HFFc6 (cell line): ENCODE measurements at places on chromosomes 11 and 22. TPM values are rescaled to one million over a fixed set of nuclear protein-coding genes. Genes with fewer than 3 reads are reported as not detected.
A peak's percentile ranks its signal among the peaks of the same experiment; 100 is the strongest.

- DNase-seq = no peak
These were observed 54.0 kb downstream of the RPUSD4 start for GRCh38 chr11:126157326-126158030.

- DNase-seq = no peak
These were observed 1.1 kb upstream of the MTMR2 start for GRCh38 chr11:95925011-95925410.

DNA sequence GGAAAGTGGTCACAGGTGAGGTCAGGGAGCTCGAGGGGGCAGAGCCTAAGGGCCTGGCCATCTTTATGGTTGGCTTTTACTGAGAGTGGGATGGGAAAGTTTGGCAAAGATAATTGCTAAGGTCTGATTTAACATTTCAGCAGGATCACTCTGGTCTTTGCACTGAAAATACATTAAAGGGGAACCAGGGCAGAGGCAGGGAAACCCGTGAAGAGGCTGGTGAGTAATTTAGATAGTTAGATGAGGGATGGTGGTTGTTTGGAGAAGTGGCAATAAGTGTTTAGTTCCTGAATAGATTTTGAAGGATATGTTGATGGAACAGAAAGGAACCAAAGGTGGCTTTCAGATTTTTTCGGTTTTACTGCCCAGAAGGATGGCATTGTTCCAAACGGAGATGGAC, 50.8 kb downstream of the SCN3B start:
- DNase-seq = no peak

DNA sequence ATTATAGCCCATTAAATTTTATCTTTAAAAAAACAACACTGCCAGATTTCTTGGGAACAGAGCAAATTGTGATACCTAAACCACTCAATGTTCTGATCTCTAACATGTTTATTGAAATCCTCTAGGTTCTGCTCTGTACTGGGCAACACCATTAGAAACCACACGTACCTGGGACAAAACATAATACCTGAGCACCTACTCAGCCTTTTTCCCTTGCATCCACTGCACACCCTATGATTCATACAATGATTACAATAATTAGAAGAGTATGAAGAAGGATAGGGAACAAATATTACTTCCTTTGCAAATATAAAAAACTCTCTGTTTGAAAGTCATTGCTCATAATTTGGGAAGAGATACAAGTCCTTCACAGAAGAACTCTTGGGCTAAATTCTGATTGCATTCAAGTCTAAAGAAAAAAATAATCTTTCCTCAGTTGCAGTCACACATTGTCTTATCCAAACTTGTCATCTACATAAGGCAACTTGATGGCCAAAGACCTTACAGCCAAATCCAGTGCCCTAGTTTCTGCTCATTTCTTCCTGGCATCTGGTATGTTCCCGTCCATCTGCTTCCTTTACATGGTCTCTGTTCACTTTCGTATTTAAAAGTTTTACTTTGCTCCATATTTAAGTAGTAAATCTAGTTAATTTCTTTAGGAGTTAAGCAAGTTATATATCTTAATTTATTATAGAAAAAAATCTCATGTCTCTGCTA, 407.4 kb downstream of the LRRC4C start:
- no peak for DNase-seq

The PATE4 gene
- total RNA-seq = not detected in 3 replicates

- no peak for DNase-seq
These were observed 3.3 kb downstream of the PITPNM1 start for GRCh38 chr11:67501854-67502253.

GRCh38 chr11:28636566-28636965, 528.4 kb downstream of the METTL15 start:
- DNase-seq = no peak

The BIRC3 gene
- 0.30 to 0.36 TPM (median 0.35 TPM) in 3 replicates for total RNA-seq

DNA sequence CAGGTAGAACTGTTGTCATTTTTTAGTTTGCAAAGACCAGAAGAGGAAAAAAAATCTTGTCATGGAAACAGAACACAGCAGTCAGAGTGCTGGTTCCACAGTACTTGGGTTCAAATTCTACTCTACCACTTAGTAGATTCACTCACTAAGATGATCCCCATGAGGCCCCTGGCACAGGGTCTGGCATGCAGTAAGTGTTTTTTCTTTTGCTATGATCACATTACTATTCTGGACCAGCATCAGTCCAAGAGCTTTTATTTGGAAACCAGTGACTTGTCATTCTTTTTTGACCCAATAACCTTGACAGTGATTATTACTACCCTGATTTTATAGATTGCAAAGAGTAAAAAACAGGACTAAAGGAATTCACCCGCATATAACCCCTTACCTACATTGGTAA, 4.1 kb downstream of the EEF1G start:
- no peak for DNase-seq

The MCHR1 gene
- 0.15 TPM in 1 of 3 replicates, not detected in the others for total RNA-seq

DNA sequence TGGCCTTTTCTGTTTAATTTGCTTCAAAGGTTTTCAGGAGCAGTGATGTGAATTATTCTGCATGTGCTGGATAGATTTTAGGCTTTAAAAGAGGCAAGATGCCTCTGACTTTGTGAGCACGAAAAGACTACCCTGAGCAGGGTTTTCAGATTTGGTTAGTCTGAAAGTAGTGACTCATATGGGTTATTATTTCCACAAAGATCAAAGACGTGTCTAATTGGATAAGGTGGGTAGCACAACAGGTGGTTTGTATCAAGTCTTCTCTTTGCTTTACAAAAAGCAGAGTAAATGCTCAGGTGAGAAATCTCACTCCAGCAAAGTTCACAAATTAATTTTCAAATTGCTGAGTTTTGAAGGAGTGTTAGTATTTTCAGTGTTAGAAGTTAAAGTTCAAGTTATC, 37.6 kb upstream of the DBX1 start:
- no peak for DNase-seq

GRCh38 chr11:86818462-86819192, 18.3 kb downstream of the PRSS23 start:
- DNase-seq = peak; percentile 71

GRCh38 chr22:49014227-49015201, 813.2 kb downstream of the BRD1 start:
- no peak for DNase-seq

- DNase-seq = peak; percentile 78
These were observed at the start of gene PRDM11 for GRCh38 chr11:45146072-45147016. PRDM11 (plus strand) TSS chr11:45146639; CDS start chr11:45181767, 35,128 bp downstream.

DNA sequence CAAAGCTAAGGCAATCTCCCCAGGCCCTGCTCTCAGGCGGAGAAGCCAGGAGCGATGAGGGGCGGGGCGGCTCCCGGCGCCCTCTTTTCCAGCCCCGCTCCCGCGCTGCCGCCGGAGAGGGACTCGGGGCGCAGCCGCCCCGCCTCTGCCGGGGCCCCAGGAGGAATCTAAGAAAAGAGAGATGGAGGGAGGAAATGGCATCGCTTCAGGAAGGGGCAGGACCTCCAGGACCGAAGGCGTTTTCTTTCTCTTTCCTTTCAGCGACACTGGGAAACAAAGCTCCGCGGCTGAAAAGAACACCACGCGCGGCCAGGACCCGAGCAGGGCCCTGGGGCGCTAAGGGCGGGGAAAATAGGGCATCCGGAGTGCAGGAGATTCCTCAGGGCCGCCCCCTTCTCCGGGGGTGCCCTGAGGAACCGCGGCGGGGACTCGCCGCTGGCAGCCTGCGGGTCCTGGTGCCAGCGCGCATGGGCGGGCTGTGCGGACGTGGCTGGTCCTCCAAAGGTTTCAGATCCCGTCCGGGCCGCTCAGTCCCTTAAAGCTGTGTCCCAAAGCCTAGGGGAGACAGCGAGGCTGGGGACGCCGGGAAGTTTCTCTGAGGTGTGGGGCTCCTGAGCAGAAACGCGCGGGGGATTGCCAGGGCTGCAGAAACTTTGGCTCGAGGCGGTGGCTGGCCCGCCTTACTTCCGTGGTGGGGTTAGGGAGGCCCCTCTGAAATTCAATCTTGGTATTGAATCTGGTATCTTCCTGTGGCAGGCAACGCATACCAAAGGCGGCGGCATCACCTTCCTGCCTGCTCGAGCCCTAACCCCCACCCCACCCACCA, 2.8 kb upstream of the BSX start:
- DNase-seq = no peak

- no peak for DNase-seq
These were observed 16.5 kb downstream of the RDX start for GRCh38 chr11:110279881-110280280.

- peak; percentile 52 for DNase-seq
These were observed 92.8 kb upstream of the OR9G4 start for GRCh38 chr11:56841210-56841810.

- no peak for DNase-seq
These were observed 1.8 kb downstream of the KCNK7 start for GRCh38 chr11:65593518-65594414.

The GPHA2 gene
- total RNA-seq = not detected in 2 replicates

The KDELR3 gene
- total RNA-seq = 150 to 180 TPM (median 153 TPM) in 3 replicates

DNA sequence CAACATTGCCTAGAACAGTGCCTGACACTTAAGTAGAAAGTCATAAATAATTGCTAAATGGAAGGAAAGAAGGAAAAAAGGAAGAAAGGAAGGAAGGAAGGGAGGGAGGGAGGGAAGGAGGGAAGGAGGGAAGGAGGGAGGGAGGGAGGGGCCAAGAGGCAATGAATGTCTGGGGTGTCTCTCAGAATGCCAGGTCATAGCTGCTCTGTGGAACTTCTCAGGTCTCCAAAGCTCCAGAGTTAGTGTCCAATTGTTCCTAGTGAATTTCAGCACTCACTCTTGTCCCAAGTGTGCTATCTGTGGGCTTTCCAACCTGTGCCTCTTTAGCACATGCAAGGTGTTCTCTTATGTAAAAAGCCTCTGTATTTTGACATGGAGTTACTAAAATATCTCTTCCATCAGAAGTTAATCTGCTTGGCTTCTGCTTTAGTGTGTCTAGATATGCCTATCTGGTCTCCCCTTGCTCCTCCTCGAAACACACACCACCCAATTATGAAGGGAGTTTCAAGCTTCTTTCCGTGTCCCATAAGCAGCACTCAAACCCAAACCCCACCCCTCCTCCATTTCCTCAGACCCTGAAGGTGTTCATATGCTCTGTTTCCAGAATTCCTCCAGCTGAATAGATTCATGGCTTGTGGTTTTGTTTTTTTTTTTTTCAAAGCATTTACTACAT, 56.5 kb downstream of the FAM76B start:
- DNase-seq = no peak

The DBX1 gene
- not detected in 3 replicates for total RNA-seq

The RBFOX2 gene
- 153 to 163 TPM (median 160 TPM) in 3 replicates for total RNA-seq

DNA sequence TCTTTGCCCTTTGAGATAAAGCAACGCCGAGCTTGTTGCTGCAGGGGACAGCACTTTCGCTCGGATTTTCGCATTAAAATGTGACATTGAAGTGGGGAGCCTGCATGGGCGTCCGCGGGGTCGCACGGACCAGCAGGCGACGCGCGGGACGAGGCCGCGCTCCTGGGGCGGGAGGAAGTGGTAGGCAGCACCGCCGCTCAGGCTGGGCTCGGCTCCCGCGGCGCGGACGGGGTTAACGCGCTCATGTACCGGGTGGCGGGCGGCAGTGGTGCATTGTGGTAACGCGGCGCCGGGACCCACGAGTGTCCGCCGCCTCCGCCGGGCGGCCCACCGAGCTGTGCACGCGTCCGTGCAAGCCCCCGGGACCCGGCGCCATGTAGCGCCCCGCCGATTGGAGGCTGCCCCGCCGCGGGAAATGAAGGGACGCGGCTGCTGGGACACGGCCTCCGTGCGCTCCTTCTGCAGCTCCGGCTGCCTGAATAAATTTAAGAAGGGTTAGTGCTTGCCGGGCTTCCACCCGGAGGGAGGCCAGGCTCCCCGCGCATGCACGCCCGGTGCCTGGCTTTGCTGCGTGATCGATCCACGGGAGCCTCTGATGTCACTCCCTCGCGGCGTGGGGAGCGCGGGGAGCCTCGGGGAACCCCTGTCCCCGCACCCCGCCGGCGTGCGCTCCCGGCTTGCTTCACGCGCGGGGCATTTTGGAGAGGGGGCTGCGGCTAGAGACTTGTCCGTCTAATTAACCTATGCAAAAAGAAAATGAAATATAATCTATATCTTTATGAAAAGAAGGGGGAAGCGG, 127.7 kb downstream of the OSBP2 start:
- DNase-seq = no peak

DNA sequence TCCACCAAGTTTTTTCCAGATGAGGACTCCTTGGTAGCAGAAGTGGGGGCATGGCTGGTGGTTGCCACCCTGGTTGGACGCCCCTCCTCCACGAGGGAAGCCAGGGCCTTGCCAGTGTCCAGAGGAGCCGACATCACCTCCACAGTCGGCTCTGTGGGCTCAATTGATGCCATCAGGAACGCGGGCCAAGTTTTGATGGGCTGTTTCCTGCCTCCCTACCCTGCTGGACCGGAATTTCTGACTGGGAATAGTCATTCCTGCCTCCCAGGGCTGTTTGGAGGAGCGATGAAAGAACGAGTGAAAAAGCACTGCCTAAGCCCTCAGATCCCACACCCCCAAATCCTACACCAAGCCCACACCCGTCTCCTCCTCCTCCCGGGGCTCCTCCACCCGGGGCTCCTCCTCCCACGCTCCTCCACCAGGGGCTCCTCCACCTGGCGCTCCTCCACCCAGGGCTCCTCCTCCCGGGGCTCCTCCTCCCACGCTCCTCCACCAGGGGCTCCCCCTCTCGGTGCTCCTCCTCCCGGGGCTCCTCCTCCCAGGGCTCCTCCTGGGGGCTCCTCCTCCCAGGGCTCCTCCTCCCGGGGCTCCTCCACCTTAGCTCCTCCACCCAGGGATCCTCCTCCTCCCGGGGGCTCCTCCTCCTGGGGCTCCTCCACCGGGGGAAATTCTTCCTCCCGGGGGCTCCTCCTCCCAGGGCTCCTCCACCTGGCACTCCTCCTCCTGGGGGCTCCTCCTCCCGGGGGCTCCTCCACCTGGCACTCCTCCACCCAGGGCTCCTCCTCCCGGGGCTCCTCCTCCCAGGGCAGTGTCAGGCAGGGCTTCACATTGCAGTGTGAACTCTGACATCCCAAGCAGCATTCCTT, 10.0 kb upstream of the PRR5 start:
- DNase-seq = no peak

- peak; percentile 6 for DNase-seq
These were observed 105.9 kb upstream of the ARHGAP20 start for GRCh38 chr11:110818032-110818687.

GRCh38 chr11:95734009-95734572, 55.5 kb downstream of the FAM76B start:
- DNase-seq = no peak

GRCh38 chr11:119167933-119168332, 592 bp upstream of the NLRX1 start:
- no peak for DNase-seq

DNA sequence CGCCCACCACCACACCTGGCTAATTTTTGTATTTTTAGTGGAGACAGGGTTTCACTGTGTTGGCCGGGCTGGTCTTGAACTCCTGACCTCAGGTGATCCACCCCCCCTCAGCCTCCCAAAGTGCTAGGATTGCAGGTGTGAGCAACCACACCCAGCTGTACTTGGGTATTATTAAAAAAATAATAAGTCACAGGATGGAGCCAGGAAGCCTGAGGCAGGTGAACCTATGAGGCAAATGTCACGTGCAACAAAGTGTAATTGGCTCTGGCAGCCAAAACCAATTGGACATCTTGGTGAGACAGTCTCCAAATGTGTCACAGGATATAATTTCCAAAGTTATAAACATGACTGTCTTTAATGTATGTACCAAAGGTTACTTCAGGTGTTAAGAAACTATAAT, 24.0 kb upstream of the MALAT1 start:
- DNase-seq = no peak

The OR5L1 gene
- not detected in 2 replicates for total RNA-seq

GRCh38 chr11:32420937-32421901, 14.1 kb downstream of the WT1 start:
- DNase-seq = no peak
